Right cardiac atrium (tissue), 5 donors: ENCODE measurements at places on chromosomes 6 and 20. TPM values are rescaled to one million over a fixed set of nuclear protein-coding genes. Genes with fewer than 3 reads are reported as not detected.
A peak's percentile ranks its signal among the peaks of the same experiment; 100 is the strongest.

DNA sequence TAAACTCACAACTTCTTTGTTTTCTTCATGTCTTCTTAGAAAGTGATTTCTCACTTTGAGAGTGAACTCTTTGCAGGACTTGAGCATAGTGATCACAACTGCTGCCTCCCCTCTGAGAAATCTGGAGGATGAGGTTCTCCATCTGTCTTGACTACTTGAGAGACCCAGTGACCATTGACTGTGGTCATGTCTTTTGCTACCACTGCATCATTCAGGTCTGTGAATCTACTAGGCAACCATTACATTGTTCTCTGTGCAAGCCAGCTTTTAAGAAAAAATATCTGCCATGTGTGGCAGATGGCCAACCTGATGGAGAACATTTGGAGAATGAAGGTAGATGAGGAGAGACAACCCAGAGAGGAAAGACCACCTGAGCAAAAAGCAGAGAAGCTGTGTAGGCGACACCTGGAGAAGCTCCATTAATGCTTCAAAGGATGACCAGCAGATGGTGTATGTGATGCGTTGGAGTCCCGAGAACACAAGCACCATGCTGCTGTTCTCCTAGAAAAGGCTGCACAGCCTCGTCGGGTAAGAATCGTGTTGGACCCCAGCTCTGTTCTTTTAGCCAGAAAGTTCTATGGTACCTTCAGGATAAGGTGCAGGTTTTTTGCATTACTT, 25.1 kb upstream of the TRIM26 start:
- no peak for DNase-seq

DNA sequence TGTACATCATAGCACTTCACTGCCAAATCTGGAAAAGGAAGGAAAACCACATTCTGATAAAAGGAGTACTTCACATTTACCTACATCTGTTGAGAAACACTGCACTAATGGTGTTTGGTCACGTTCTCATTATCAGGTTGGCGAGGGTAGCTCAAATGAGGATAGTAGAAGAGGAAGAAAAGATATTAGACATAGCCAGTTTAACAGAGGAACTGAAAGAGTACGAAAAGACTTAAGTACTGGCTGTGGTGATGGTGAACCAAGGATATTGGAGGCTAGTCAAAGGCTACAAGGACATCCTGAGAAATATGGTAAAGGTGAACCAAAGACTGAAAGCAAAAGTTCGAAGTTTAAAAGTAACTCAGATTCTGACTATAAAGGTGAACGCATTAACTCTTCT, 32.0 kb upstream of the GJA10 start:
- no peak for DNase-seq

GRCh38 chr6:27565839-27566779, 93.2 kb upstream of the ZNF184 start:
- DNase-seq: no peak

- no peak for DNase-seq
Measured at GRCh38 chr6:89302936-89303335, 12.2 kb downstream of the GABRR2 start.

GRCh38 chr6:148323344-148323743, 19.3 kb upstream of the SASH1 start:
- no peak for DNase-seq

DNA sequence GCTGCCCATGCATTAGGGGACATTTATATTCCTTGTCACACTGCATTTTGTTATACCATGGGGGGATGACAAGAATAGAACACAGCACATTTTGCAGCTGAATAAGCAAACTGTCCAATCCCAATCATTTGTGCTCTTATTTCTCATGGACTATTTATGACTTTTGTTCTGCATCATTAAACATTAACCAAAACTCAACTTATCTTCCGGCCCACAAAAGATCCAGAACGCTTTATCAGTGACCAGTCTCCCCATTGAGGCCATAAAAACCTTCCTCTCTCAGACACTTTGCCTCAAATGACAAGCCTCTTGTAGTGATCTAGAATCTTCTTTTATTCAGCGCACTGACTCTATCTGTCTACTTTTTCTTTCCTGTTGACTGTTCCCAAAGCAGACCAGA, 28.4 kb upstream of the FOXQ1 start:
- DNase-seq: no peak

DNA sequence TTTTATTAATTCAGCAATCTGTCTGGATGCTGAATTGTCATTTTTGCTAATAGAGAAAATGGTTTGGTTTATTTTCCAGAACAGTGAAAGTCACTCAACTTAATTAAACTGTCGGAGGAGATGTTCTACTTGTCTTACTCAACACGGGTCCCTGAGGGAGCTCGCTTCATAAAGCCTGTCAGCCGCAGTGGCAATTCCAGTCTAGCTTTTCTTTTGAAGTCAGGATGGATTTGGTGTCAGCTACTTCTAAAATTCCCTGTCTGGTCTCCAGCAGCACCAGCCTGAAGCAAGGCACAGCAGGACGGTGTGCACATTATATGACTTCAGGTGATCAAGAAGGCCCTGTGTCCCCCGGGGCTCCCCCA, 261.5 kb downstream of the SLC24A3 start:
- no peak for DNase-seq

- no peak for DNase-seq
Measured at GRCh38 chr6:36229223-36229622, 32.7 kb downstream of the BRPF3 start.

DNA sequence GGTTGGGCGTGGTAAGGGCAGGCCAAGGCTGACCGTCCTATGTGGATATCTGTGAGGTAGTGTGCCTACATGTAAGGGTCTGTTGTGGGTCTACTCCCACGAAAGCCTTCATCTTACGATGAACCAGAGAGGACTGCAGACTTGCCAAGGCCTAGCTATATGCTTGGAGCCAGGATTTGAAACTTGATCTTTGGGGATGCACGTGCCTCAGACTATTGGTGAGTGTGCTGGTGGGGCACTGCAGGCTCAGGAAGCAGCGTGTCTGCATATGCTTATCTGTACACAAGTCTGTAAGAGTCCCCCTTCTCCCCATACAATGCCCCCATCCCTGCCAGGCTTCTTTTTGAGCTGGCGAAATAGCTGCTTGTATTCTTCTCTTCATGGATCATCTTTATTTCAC, 17.9 kb downstream of the PLCG1 start:
- DNase-seq: no peak

DNA sequence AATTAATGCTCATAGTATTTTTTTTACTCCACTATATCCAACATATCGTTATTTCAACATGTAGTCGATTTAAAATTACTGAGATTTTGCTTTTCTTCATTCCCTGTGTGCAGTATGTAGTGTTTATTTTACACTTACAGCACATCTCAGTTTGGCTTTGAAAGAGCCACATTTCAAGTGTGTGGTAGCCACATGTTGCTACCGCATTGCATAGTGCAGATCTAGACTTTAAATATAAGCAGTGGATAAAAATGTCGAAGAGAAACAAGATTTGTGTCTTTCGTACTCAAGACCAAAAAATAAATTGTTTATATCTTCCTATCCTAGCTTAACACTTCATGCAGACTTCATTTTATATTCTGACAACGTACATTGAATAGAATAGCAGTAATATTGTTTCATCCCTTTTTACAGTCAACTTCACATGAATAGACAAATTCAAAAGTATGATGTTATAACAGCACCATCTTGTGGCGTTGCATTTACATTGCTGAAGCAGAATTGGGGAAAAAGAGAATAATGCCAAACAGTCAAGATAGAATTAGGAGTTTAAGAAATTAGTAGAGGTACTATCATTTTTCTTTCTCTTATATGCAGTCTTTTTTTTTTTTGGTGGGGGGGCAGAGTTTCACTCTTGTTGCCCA, 29.9 kb downstream of the FBXO5 start:
- DNase-seq: no peak

GRCh38 chr20:48338717-48339116, 489.1 kb downstream of the PREX1 start:
- DNase-seq: no peak

DNA sequence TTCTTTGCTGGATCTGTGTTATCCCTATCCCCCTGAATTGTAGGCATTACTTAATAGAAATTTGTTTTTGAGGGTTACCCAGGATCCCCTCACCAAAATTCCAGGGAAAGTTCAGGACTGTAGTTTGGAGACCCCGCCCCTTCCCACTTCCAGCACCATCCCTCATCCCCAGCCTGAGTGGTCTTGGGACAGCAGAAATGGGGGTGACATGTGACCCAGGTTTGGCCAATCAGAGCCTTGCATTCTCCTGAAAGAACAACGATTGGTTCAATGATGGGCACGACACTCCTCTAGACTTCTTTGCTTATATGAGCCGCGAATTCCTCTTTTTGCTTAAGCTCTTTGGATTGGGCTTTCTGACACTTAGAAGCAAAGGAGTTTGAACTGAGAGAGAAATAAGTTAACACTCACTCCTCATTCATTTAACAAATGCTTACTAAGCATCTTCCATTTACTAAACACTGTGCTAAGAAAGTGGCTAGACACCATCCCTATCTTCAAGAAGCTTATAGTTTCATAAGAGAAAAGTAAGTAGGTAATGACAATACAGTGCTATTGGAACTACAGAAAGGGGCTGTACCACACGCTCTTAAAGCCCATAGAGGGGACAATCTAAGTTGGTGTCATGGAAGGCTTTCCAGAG, 24.9 kb upstream of the PAQR8 start:
- DNase-seq: no peak

GRCh38 chr6:121351916-121352315, 17.6 kb upstream of the TBC1D32 start:
- DNase-seq: no peak

GRCh38 chr6:91317247-91317835, 730.5 kb upstream of the MAP3K7 start:
- DNase-seq: no peak

GRCh38 chr6:36141961-36142360, 11.6 kb downstream of the MAPK13 start:
- DNase-seq: no peak

GRCh38 chr6:84671183-84671582, 93.2 kb downstream of the TBX18 start:
- DNase-seq: no peak

DNA sequence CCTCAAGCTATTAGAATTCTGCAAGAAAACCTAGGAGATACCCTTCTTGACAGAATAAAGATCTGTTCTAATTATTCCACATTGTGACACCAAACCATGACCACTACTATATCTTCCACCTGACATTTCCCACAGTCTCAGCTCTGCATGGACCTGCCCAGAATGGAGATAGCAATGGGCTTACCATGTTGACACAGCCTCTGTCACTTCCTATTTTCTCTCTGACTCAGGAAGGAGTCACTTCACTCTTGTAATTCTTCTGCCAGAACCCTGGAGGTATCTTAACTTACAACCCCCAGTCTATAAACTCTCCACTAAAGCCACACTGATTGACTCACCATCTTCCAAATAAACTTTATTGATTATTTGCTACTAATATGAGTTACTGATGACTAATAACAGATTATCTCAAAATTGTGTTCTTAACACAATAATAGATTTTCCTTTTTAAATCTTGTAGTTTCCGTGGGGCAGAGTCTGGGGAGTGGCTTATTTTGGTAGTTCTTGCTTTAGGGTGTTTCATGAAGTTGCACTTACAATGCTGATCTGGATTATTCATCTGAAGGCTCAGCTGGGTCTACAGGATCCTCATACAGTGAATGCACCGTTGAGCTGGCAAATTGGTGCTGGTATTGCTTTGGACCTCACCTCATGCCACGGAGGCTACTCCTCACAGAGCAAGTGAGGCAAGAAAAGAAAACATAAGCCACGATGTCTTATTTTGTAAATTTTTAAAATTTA, 869.9 kb downstream of the KIF16B start:
- DNase-seq: no peak

DNA sequence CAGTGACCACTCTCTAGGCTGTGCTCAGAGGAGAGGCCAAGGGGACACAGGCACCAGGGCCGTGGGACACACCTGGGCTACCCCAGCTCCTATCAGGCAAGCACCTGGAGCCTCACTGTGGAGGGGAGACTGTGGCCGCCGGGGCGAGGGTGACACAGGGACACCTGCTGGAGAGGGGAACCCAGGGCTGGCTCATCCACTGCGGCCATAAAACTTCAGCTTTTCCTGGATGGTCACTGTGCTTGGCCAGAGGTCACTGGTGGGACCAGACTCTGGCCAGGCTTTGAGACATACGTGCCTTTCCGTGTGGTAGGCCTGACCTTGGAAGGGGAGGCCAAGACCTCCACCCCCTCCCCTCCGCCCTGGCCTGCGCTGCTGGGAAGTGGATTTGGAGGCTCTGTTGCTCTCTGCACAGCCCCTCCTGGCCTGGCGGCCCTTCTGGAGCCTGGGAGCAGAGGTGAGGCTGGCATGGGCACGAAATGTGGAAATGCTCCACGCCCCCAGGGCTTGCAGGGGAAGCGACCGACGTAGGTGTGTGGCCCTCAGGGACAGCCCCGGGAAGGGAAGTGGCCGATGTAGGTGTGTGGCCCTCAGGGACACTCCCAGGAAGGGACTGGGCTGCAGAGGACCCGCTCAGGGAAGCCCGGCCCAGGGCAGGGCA, 42.9 kb upstream of the BHLHE23 start:
- no peak for DNase-seq

DNA sequence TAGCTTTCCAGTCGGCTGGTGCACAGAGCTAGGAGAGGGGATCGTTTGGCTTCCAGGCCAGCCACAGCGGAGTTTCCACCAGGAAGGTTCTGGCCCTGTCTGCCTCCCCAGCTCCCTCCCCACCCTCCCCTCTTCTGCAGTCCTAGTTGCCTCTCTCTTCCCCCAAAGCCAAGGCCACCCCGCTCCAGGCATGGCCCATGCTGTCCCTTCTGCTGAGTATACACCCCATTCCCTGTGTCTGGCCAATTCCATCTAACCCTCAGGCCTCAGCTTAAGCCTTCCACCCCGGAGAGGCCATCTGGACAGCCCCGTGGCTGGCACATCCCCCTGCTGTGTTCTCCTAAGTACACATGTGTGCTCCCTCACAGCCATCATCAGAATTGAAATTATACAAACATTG, 167.4 kb downstream of the CDH4 start:
- DNase-seq: no peak

GRCh38 chr6:7207720-7208119, 100.0 kb downstream of the RREB1 start:
- no peak for DNase-seq

GRCh38 chr20:37755665-37756064, 61.8 kb downstream of the CTNNBL1 start:
- DNase-seq: peak; percentile 51

GRCh38 chr6:127404594-127405178, 54.5 kb downstream of the KIAA0408 start:
- DNase-seq: no peak

- DNase-seq: no peak
Measured at GRCh38 chr6:149084808-149085556, 232.5 kb upstream of the TAB2 start.

GRCh38 chr6:112287577-112288225, 33.3 kb upstream of the LAMA4 start:
- no peak for DNase-seq

SEMG1 gene
- not detected for polyA plus RNA-seq

CABLES2 gene
- polyA plus RNA-seq: 10.9 TPM

TGM3 gene
- polyA plus RNA-seq: 0.05 TPM

ESR1 gene
- 0.70 TPM for polyA plus RNA-seq

IDH3B gene
- 158 TPM for polyA plus RNA-seq

NOTCH4 gene
- 33.5 TPM for polyA plus RNA-seq

SIRPD gene
- polyA plus RNA-seq: not detected

TSHZ2 gene
- polyA plus RNA-seq: 2.3 TPM

RRAGD gene
- polyA plus RNA-seq: 57.2 TPM
